ENCODE measurements at places on chromosomes 7 and 10.

GRCh38 chr10:117346574-117346973 is 28.7 kb downstream of the PDZD8 start:
- no peak for DNase-seq

- DNase-seq: no peak
Observed at GRCh38 chr7:151853896-151854719, 22.8 kb downstream of the PRKAG2 start.

DNA sequence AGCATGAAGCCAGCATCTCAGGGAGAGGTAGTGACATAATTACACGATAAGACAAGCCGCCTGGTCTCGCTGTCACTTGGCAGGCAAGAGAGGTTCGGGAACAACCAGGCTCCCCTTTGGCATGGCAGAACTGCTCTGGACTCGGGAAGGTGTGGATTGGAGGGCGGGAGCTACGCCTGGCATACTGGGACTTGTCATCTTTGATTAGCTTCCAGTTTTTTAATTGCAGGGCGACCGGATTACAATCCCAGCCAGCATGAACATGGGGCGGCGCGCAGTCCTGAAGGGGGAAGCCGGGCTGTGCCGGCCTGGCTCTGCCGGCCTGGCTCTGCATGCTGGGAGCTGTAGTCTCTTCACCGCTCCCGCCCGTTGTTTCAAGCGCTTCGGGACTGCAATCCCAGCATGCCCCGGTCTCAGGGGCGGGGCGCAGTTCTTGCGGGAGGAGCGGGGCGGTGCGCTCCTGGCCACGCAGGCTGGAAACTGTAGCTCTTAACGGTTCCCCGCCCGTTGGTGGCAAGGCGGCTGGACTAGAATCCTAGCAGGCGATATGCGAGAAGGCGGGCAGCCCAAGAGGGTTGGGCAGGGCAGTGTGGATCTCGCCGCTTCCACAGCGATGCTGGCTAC is 45.5 kb upstream of the ZNF716 start:
- DNase-seq: no peak

GRCh38 chr10:96973809-96974747 is 142.0 kb downstream of the LCOR start:
- no peak for DNase-seq

GRCh38 chr7:5320802-5321396 is 38.2 kb downstream of the SLC29A4 start:
- no peak for DNase-seq

DNA sequence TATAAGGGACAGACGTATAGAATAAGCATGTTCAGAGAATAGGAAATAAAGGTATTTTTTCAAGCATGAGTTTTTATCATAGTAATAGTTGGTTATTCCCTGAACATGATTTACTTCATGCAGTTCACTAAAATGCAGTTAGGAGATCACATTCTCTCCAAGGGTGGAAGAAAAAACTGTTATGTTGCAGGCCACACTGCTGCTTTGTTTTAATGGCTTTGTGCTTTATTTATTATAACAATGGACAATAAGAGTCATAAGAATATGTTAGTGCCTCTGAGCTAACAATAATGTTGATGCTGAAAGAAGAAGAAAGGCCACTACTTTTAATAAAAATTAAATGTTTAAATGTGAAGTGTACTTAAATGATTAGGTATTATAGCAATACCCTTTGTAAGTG is 78.5 kb upstream of the GATAD1 start:
- no peak for DNase-seq

DNA sequence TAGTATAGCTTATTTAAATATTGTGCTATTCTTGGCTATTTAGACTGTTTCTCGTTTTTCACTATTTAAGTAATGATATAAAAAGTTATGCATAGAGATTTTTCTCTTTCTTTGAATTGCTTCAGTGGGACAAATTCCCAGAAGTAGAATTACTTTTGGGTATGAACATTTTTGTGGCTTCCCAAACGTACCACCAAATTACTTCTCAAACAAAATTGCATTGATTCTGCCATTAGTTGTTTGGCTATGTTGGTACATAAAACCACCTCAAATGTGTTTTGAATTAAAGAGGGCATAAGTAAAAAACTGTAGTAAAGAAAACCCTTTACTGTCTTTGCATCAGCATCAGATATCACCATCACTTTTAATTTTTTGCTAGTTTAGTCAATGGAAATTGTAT is 31.0 kb downstream of the AKR1B1 start:
- no peak for DNase-seq

DNA sequence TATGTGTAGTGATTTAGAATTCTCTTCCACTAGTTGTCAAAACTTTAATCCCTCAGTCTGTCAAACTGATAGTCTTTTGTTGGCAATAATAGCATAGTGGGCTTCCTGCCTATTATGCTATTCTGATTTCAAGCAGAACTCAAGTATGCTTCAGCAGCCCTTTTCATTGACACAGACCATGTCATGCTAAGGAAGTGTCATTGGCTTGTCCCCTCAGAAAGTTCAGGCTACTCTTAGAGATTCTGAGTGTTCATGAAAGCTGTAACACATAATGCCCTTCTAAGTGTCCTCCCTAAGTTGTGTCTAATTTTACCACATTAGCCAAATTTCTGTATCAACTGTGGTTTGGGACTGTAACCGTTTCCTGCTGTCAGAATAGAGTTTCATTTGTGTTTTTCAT is 198.7 kb downstream of the THSD7A start:
- no peak for DNase-seq
